GOT3 (cell line): ENCODE measurements at places on chromosomes 5 and 9.

GRCh38 chr9:81058782-81059181 is 630.6 kb downstream of the TLE1 start:
- no peak for DNase-seq

DNA sequence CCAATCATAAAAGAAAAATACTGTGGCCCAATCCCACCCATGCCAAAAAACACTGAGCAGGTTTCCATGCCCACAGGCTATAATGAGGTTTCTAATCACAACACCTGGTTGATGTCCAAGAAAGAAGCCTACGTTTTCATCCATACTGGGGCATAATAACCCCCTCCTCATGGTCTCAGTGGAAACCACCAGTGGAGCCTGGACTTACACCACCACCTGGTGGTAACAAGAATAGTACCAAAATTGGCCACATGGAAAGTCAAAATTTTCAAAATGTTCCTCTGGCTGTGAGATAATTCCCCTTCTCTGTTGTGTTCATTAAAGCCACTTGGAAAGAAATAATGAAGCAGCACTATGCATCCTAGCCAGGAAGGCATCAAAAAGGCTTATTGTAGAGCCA is 687.3 kb upstream of the ST8SIA4 start:
- no peak for DNase-seq

GRCh38 chr5:6404129-6404528 is 25.8 kb upstream of the MED10 start:
- no peak for DNase-seq

GRCh38 chr5:10538103-10538788 is 25.6 kb upstream of the ANKRD33B start:
- DNase-seq, result no peak

DNA sequence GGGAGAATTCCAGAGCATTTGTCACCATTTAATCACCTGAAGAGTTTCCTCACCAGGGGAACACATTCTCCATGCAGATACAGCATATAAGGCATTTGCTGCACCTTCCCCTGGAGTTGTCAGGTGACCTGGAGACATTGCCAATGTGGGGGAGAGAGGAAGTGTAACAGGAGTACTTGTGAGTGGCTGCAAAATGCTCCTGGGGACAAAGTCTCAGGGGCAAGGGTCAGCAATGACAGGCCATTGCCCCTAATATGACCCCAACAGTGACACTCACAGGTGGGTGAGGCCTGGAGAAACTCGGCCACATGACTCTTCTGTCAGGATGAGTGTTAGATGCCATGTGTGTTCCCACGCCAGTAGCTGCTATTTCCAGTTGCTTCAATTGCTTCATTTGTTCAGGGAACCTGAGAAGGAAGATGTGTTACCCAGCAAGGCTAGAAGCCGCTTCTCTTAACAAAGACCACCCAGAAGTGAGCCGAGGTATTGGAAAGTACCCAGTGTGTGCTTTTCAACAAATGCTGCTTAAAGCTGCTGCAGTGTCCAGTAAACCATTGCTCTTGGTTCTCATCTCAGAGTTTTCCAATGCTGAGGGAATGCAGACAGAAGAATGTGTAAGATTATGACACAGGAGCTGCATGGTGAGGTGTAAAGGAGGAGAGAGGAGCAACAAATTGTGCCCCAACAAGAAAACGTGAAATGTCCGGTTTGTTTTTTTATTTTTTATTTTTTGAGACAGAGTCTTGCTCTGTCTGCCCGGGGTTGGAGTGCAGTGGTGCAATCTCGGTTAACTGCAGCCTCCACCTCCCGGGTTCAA is 128.2 kb upstream of the SLC44A1 start:
- no peak for DNase-seq

GRCh38 chr5:159669559-159669958 is 246.7 kb upstream of the ADRA1B start:
- DNase-seq, result no peak

DNA sequence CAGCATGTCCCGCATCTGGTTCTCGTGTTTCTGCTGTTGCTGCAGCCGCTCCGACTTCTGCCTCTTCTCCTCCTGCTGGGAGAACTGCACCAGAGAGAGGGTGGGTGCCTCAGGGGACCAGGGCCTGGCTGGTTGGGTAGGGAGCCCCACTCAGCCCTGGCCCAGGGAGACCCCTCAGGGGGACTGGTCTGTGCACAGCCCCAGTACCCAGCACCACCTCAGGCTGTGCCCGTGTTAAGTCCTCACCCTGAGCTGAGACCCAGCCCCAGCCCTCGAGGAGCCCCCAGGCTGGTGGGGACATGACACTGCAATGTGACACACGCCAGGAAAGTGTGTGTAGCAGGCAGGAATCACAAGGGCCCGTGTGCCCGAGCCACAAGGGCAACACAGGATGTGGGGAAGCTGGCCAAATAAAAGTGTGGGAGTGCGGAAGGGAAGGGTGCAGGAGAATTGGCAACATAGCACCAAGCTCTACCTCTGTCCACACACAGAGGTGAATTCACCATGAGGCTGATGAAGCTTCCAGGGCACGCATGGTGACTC is 48.2 kb upstream of the FBXW11 start:
- no peak for DNase-seq

GRCh38 chr9:110900917-110901316 is 137.4 kb downstream of the LPAR1 start:
- no peak for DNase-seq

DNA sequence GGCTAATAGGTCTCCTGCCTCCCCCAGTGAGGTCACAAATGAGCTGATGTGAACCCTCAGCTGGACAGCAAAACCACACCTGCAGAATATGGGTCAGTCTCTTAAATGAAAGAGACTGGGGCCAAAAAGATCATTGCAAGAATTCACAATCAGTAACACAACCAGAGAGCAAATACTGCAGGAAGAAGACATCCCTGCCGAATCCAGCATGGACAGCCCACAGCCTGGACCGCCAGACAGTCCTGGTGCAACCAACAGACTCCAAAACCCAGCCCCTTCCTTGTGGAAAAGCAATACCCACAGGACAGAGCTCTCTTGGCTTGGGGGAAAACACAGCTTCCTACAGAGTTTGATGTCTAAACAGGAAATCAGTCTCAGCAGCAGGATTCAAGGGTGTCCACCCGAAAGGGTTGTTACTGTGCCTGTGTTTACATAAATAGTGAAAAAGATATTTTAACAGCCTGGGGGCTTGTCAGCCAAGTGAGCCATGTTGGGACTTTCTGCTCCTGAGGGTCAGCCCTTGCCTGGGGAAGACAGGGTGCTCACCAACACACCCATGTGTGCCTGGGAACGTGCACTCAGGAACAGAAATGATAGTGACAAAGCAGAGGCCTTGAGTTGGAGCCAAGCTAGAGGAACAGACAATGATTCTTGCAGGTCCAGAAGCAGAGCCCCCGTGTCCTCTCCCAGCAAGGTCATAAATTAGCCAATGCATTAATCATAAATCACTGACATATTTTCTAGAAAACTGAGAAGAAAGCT is 106.2 kb downstream of the SEMA5A start:
- no peak for DNase-seq

DNA sequence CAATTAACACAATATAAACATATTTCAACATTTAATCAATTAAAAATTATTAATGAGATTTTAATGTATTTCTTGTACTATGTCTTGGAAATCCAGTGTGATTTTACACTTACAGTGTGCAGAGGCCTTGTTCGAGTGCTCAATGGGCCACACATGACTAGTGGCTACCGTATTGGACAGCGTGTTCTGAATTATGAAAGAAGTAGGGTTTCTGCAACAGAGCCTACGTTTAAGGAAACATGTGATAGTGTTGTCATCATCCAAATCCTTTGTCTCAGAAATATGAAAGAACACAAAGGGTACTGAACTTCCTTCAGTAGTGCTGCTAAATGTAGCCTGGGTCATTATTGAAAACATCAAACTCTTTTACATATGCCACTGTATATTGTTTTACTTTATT is 29.5 kb downstream of the NPR3 start:
- no peak for DNase-seq

DNA sequence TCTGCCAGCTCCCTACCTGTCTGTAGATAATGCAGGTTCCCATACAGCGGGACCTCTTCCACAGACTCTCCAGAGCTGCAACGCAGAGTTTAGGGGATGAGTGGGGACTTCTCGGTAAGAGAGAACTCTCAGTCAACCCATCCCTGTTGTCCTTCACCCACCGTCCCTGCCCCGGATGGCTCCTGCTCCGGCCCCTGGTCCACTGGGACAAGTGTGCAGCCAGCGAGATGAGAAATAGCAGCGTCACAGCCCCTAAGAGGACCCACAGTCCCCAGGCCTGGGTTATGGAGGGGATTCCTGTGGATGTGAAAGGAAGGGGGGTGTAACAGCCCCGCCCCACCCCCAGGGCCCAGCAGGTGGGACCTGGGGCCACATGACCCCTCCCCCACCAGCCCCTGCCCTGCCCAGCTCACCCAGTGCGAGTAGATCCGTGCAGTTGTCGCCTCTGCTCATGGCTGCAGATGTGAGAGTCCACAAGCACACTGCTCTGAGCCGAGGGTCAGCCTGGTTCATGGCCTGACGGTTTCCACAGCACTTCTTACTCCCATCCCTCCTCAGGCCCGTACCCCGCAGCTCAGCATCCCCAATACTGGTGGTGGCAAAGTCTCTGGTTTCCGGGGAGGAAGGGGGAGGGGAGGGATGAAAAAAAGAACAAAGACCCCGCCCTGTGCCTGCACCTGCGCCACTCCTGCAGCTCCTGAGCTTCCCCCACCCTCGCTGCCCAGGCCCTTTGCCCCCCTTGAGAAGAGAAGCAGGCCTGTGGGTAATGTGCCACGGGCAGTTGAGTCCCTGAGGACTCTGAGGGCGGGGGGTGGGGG is at the start of gene SIT1:
Gene SIT1 (minus strand): TSS at position 591 of the 818 bp plus-strand sequence. CDS start 78 bp downstream, at position 513.
- DNase-seq, result no peak

DNA sequence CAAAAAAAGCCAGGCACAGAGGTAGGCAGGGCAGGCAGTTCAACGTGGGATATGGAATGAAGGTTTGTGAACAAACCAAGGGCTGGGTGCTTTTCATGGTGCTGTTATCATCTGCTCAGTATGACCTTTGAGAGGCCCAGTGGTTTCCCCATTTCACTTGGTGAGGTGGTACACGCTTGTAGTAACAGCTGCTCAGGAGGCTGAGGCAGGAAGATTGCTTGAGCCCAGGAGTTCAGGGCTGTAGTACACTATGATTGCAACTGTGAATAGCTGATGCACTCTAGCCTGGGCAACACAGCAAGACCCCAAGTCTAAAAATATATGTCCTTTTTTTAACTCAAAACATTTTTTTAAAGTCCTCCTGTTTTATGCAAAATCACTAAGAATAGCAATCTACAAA is 174.8 kb downstream of the ENC1 start:
- DNase-seq, result no peak

GRCh38 chr5:14628346-14628745 is 36.2 kb upstream of the OTULIN start:
- DNase-seq, result no peak

GRCh38 chr5:163760498-163760897 is 255.1 kb downstream of the MAT2B start:
- no peak for DNase-seq

DNA sequence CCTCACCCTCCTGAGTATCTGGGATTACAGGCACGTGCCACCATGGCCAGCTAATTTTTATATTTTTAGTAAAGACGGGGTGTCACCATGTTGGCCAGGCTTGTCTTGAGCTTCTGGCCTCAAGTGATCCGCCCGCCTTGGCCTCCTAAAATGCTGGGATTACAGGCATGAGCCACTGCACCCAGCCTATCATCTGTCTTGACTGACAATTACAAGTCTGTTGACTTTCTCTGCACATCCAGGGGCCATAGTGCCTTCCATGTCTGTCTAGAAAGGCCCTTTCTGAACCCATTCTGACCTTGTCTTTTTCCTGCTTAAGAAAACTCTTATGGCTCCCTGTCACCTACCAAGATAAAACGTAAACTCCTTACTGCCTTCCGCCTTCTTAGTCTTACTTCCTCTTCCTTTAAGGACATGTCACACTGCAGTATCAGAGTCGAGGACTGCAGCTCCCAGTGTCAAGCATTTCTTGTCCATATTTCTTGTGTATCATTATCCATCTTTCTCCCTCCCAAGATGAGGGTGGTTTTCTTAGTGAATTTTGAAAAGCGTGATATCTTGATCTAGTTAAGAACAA is 49.9 kb upstream of the SHB start:
- DNase-seq, result no peak

GRCh38 chr5:111070272-111071134 is 1.0 kb upstream of the TSLP start:
- DNase-seq, result no peak

DNA sequence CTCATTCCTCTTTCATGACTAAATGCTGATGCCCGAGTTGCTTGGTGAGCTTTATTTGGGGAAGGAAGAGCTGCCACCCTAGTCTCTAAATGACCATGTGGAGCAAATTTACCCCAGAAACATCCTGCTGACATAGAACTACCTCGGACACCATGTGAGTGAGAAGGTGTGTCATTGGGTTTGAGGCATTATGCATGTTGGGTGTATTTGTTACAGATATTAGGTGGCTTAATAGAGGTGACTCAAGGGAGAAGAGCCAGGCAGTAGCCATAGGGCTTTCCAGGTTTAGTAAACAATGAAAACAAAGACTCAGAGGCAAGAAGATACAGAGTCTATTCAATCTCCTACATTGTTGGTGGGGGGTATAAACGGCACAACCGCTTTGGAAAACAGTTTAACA is 581.5 kb downstream of the CCDC171 start:
- DNase-seq, result no peak

GRCh38 chr9:123682746-123683145 is 247.2 kb downstream of the DENND1A start:
- DNase-seq, result no peak

GRCh38 chr5:38189081-38189504 is 69.3 kb upstream of the EGFLAM start:
- no peak for DNase-seq

DNA sequence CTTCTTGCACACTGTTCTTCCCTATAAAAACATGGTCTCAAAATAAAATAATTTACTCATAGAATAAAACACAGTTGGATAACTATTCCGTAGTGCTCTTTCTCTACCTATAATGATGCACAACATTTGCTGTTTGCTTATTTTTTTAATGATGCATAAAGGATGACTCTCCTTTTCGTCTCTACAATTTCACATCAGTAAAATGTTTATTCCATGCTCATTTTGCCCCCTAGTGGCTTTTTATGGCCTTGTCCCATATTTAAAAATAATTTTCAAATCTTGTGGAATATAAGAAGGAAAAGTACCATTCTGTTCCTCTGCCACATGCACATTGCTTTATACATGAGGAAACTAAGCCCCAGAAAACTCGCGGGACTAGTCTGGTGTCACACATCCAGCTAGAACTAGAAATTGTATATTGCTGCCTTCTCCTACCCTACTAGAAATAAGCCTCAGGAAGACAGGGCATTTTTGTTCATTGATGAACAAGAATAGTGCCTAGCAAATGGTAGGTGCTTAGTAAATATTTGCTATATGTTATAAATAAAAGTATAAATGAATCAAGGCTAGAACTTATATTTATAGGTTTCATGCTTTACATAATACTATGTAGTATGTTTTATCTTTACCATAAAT is 12.7 kb downstream of the KCTD16 start:
- no peak for DNase-seq
